COLO829 (cell line): ENCODE measurements at places on chromosomes 16 and 17.

DNA sequence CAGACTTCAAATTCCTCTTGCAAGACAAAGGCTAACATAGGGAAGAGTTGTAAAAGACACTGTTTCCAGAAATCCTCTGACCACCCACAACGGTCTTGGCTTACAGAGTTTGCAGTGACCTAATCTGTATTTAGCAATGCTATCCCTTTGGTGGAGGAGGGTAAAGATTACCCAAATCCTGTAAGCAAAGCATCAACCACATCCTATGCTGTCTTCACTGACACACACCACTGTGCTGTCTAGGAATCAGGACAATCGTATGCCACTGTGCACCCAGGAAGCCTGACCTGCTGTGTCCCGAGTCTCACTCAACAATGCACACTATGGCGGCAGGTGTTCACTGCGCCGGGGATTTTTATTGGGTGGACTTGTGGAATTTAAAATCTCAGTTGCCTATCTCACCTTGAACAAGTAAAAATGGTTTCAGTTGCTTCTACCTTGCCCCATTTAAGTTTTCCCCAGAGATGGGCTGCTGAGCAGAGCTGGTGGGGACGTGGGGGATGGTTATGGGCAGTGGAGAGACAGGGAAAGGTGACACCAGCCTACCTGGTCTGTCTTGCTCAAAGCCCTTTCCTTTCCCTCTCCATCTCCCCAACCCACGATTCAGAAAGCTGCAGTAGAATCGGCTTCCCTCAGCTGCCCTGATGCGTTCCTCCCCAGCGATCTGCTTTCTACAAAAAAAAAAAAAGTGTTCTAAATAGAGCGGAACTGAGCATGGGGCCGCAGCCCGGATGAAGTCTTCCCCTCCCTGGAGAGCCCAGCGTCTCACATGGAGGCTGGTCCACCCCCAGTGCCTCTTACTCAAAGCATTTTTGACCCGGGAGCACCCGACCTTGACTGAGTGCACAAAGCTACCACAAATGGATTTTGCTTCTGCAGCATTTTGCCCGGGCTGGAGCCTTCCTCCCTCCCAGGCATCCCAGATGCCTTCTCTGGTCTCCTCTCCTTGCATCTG is 271.5 kb downstream of the SOX9 start:
- DNase-seq: no peak

GRCh38 chr16:48323783-48324775 is 61.1 kb downstream of the SIAH1 start:
- DNase-seq: no peak

- no peak for DNase-seq
Measured at GRCh38 chr16:89765292-89765830, 44.0 kb downstream of the ZNF276 start.

DNA sequence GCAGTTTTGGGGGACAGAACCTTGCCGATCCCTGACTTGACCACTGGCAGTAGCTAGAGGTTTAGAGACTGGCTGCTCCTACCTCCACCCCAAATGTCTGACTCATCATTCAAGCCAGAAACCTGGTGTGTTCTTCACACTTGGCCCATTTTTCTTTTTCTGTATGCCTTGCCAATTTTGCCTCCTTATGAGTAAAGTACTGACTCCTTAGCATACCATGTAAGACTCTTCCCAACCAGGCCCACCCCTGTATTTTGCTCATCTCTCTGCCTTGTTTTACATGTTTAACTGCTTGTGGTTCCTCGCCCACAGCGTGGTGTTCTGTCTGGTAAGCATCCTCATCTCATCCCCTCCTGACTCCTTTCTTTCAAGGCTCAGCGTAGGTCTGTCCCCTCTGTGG is 37.9 kb downstream of the NUP88 start:
- no peak for DNase-seq

DNA sequence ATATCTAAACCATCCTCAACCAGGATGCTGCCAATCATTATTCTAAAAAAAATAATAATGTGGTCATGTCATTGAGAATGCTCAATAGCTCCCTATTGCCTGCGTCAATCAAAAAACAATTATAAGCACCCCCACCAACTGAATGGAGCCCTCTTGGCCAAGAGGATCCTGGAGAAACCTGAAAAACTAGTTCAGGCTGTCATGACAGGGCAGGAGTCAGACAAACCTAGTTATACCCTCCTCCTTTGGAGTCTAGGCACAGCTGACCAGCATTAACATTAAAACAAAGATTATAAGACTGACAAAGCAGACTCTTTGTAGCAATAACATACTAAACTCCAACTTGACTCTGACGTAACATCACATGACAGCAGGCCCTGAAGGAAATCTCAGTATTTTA is 119.2 kb upstream of the CCL2 start:
- no peak for DNase-seq

GRCh38 chr16:87255866-87256265 is 61.3 kb downstream of the C16orf95 start:
- DNase-seq: no peak

GRCh38 chr17:50151937-50152547 is 1.6 kb upstream of the PPP1R9B start:
- peak; percentile 89 for DNase-seq

GRCh38 chr16:71467810-71468209 is 5.8 kb upstream of the ZNF23 start:
- DNase-seq: peak; percentile 38

DNA sequence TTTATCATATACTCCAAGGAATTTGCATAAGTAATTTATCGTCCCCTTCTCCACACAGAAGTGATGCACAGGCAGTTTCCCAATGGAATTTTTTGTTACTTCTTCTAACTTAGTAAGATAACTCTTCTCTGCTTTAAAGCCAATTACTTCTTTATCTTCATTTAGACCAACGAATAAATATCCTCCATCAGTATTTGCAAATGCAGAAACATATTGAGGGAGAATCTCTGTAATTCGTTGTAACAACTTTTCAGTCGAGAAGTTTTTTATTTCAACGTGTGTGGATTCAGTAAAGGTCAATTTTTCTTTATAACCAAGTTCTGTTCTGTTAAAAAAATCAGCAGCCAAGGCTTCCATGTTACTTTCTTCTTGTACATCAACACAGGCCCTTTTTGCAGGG is 30.7 kb upstream of the SLFN13 start:
- no peak for DNase-seq

DNA sequence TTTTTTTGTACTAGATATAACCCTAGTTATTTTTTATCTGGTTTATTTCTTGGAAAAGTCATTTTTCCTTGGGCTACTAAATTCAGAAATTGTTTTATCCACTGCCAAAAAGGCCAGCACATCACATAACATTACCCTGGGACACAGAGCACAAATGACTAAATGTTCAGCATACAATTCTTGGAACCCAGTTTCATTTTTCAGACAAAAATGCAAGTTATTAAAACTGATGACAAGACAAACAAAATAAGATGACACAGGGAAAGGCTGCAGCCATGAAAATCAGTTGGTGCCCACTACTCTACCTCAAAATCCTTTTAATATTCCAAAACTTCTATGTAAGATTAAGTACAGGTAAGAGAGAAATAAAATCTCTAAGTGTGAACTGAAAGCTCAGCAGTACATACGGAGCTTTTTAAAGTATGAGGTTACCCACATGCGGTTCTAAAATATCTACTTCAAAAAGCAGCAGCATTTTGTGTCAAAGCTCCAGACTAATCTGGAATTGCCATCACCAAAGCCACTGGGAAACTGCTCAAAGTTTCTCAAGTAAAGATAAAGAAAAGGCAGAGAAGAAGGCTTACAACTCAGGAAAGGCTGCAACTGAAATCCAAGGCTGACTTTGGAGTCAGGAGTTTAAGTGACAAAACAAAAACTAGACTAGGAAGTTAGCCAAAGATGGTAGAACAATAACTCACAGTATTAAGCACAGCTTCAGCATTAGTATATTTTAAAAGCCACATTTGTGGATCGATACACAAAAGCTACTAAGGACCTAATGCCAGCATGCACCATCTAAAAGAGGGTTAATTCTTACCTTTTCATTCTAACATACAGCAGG is 41.4 kb downstream of the AP1G1 start:
- DNase-seq: peak; percentile 22

DNA sequence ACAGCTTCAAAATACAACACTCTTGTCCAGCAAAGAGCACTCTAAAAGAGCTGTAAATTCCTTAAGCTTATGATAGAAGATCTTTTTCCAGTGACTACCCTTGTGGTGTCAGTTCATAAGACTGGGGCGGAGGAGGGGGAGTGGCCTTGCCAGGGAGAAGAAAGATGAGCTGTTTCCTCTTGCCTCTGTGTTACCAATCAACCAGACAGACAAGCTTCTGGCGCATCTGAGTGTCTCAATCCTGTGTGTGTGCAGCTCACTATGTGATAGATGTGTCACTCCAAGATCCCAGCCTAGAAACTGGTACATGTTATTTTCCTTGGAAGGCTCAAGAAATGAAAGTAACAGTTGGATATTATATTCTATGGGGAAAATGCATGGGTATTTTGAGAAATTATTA is 167.4 kb upstream of the CACNG3 start:
- no peak for DNase-seq

- no peak for DNase-seq
Measured at GRCh38 chr16:66226762-66227161, 139.7 kb upstream of the CDH5 start.

DNA sequence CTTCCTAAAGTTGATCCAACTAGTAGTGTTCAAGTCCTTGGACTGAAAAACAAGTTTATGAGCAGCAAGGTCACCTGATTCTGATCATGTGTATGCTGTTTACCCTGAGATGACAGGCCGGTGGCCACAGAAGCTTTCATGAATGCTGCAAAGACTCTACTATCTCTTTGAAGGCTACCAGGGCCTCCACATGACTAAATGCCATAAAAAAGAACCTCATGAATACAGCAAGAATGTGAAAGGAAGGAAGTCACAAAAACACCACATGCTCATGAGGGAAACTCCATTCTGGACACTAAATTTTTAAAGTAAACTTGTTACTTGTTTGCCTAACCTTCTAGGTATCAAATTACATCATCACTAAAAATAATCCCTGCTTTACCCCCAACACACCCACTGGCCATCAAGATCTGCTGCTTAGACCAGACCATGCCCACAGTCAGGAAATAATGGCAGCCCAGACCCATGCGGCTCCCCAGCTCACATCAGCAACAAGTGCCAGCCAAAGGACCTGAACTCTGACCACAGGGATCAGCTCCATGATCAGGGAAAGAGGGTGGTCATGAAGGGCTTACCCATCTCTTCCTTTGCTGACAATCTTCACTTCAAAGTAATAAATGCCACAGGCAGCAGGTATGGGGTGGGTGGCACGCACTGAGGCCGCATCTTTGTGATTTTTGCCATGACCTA is 1.4 kb downstream of the RANBP10 start:
- DNase-seq: peak; percentile 11

- no peak for DNase-seq
Measured at GRCh38 chr17:41919165-41919817, 540 bp upstream of the ACLY start.

DNA sequence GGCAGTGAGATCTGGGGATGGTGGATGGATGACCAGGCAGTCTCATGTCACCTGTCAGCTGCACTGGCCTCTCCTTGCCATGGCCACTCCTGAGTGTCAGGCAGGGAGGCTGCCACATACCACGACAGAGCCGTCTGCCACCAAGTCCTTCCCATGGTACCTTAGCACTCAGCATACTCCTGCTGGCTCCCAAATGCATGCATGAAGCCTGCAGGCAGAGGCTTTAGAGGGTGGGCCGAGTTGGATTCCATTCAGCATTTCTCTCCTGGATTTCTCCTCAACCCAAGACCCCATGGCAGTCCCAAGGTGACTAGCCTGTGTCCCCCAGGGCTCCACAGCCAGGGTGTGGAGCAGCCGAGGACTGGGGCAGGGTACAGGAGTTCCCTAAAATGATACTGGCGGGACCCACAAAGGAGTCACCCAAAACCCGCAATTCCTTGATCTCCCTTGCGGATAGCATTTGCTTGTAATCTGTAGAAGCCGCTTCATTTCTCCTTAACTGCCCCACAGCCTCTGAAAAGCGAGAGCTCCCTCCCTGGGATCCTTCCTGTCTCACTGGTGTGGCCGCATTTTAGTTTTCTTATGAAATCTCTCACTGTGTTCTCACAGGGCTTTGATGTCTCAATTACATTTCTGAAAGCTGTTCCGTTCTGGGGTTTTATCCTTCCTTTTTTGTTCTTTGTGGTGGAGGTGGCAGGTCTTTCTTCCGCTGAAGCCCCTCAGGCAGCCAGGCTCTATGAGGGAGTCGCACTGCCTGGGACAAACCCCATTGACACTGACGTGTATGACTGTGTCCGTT is 141.4 kb downstream of the SOCS1 start:
- DNase-seq: no peak

DNA sequence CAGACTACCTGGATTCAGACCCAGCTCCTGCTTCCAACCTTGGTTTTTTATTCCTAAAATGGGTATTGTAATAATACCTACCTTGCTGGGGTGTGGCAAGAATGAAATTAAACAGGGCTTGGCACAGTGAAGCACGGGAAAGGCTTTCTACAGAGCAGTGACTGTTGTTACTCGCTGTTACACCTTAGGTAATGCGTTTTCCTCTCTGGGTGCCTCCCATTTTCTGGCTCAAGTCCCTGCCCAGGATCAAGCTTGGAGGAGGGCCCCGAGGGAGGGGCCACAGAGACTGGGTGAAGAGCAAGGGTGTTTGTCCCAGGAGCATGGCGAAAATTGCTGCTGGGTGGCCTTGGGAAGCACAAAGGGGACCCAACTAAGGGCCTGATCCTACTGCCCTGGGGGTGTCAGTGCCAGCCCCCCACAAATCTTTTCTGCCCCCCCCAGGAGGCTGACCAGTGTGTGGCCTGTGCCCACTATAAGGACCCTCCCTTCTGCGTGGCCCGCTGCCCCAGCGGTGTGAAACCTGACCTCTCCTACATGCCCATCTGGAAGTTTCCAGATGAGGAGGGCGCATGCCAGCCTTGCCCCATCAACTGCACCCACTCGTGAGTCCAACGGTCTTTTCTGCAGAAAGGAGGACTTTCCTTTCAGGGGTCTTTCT is 13.3 kb downstream of the MIEN1 start:
- no peak for DNase-seq

GRCh38 chr17:8955021-8955959 is 10.2 kb downstream of the PIK3R5 start:
- DNase-seq: no peak

GRCh38 chr16:11414815-11415775 is 69.8 kb downstream of the RMI2 start:
- DNase-seq: no peak

- DNase-seq: peak; percentile 11
Measured at GRCh38 chr16:83847371-83848225, 39.8 kb downstream of the HSBP1 start.

GRCh38 chr16:74902161-74902560 is 82.8 kb downstream of the WDR59 start:
- DNase-seq: no peak

- no peak for DNase-seq
Measured at GRCh38 chr16:85395913-85396878, 216.9 kb upstream of the GSE1 start.

- no peak for DNase-seq
Measured at GRCh38 chr17:15233971-15234370, 31.2 kb downstream of the PMP22 start.

- no peak for DNase-seq
Measured at GRCh38 chr16:89354325-89354724, 136.0 kb downstream of the ANKRD11 start.
